ENCODE measurements at places on chromosomes 2 and 18.

DNA sequence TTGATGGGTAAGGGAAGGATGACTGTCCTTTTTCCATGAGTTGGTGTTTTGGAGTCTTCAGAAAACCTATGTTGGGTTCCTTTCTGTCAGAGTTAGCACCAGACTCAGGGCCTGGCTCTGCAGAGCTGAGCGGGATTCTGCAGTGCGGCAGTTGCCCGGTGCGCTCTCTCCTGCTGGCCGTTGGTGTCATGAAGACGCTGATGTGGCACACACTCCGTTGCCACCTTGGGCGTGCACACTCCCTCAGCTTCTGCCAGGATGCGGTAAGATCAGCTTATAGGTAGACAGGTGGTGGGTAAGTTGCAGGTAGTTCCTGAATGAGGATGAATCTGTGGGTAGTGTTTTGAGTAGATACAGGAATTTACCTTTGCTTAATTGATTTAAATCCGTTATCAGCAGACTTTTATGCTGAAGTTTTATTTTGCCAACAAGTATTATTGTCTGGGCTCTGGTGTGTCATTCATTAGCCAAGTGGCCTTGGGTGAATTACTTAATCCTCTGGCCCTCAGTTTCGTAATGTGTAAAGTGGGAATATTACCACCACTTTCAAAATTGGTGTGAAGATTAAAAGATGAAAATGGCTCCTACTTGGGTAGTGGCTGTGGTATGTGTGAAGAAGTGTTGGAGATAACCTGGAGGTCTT is 26.8 kb downstream of the DGKD start:
- DNase-seq, result no peak

DNA sequence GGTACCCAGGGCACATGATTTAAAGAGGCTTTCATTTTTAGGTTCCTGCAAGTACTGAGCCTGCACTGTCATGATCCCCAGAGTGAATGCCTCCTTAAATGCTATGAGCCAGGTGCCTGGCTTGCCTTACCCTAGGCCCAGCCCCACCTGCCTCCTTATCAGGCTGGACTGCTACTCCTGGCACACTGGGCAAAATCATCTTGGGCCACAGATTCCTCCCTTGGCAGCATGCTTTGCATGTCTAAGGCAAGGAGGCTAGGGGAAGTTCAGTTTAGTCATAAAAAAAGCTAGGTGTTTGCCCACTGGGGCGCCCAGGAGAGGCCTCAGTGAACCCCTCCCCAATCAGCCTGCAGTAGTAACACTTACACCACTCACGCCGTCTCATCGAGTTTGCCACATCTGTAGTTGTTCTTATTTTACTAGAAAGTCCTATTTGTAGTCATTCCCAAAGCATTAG is 45.1 kb downstream of the LBH start:
- no peak for DNase-seq

GRCh38 chr18:45503990-45504389 is 111.3 kb upstream of the SLC14A2 start:
- no peak for DNase-seq

GRCh38 chr2:30261695-30262211 is 30.4 kb downstream of the LBH start:
- no peak for DNase-seq

- no peak for DNase-seq
Measured at GRCh38 chr18:62618735-62619134, 95.9 kb downstream of the ZCCHC2 start.

- peak; percentile 44 for DNase-seq
Measured at GRCh38 chr2:231393149-231394131, 2.1 kb upstream of the B3GNT7 start.

GRCh38 chr18:57430079-57431001 is 4.8 kb upstream of the ONECUT2 start:
- no peak for DNase-seq

- DNase-seq, result no peak
Measured at GRCh38 chr2:166454006-166454595, 39.9 kb downstream of the SCN7A start.

DNA sequence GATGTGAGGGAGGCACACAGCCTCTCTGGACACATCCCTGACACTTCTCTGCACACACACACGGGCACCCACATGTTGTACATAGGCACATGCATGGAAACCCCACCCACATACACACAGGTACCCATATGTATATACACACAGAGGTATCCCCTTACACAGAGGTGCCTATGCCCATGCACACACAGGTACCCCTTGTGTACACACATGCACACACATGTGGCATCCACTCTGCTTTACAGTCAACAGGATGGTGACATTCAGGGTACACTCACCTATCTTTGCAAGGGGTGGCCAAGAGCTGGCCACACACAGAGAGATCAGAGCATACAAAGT is 59.5 kb downstream of the FAM168B start:
- no peak for DNase-seq

- no peak for DNase-seq
Measured at GRCh38 chr18:67043276-67043675, 439.4 kb upstream of the CDH19 start.

DNA sequence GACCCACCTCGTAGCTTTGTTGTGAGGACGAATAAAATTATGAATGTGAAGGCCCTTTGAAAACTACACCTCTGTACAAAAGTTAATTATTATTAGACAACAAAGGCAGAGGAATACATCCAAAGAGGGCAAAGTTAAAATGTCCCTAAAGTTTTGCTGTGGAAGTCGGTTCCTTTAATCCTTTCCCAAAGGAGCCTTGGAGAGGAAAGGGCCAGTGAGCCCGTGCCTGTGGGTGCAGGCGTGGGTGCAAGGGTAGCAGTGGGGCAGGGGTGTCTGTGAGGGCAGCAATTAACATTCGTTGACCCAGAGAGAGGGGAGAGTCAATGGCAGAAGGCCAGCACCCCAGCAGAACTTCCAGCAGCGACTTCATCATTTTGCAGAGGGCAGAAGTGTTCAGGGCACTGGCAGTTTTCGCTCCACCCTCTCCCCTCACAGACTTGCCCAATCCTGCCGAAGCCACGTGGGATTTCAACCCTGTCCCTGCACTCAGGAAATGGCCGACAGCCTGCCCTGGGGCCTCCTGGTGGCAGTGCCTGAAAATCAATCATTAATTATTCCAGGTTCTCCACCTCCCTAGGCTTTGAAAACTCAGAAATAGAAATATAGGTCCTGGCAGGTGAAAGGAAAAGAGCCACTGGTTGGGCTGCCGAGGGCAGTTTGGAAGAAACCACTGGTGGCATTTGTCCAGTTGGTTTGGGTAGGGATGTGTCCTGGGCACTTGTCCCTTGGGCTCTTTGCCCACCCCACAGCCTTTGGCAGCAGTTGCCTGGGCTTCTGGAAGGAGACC is 4.2 kb upstream of the PAX8 start:
- DNase-seq, result no peak

GRCh38 chr2:157085522-157085921 is 172.0 kb upstream of the GALNT5 start:
- DNase-seq, result no peak

GRCh38 chr18:44911773-44912172 is 231.1 kb downstream of the SETBP1 start:
- no peak for DNase-seq

DNA sequence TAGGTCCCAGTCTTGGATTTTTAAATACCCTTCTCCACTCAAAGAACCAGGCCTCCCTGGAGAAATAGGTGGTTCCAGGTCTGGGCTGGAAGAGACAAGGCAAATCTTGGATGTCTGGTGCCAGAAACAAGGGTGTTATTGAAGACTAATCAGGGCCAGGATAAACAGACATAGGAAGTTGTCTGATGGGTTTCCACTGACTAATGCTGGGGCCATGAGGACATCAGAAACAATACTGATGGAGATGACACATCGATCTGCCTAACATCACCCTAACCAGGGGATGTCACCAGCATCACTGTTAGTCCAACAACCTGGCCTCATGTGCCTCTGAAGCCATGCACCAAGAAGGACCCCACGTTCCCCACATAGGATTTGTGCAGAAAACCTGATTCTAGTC is 42.5 kb upstream of the GLI2 start:
- no peak for DNase-seq

DNA sequence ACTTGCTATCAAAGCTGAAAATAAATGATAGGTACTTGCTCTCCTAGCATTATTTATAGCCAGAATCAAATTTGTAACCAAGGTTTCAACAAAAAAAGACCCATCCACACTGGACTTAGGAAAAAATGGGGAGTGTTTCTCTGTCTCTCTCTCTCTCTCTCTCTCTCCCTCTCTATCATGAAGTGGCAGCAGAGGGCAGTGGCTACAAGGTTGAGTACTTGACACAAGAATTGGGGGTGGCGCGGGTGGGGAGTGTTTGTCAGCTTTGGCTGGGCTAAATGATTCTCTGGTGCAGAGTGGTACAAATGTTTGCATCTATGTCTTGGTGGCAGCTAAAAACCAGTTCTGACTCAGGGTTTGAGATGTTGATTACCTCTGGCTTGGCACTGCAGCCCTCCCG is 85.0 kb downstream of the RBM43 start:
- no peak for DNase-seq

GRCh38 chr2:73021371-73022010 is 50.0 kb downstream of the SFXN5 start:
- DNase-seq, result no peak

DNA sequence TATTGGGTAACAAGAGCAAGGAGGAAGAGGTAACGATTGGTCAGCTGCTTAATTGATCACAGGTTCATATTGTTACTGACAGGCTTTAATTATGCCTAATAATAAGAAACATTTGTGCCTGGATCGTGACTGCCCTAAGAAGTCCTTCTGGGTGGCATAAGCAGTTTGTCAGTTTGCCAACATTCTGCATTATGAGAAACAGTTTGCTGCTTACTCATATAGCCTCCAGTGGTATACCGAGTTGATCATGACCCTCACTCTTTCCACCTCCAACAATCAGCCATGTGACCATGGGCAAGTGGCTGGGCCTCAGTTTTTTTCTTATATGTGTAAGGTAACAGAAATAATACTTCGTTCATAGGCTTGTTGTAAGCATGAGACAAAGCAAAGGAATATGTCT is 96.6 kb upstream of the CABLES1 start:
- DNase-seq, result no peak
